ENCODE measurements at places on chromosomes 4 and X.
A peak's percentile ranks its signal among the peaks of the same experiment; 100 is the strongest.

GRCh38 chr4:11402192-11402591 lies 26.5 kb downstream of the HS3ST1 start:
- DNase-seq = no peak

- DNase-seq = no peak
Observed at GRCh38 chr4:31968842-31969241, 1248.7 kb downstream of the PCDH7 start.

GRCh38 chr4:176034499-176034898 lies 31.1 kb upstream of the WDR17 start:
- DNase-seq = no peak

GRCh38 chr4:41121906-41122305 lies 92.4 kb downstream of the APBB2 start:
- no peak for DNase-seq

- DNase-seq = no peak
Observed at GRCh38 chr4:56115898-56116297, 167.2 kb downstream of the CEP135 start.

- DNase-seq = no peak
Observed at GRCh38 chr4:147163311-147163710, 217.6 kb upstream of the TTC29 start.

- no peak for DNase-seq
Observed at GRCh38 chrX:51484616-51485015, 11.8 kb downstream of the NUDT11 start.

GRCh38 chrX:1554469-1555210 lies 17.7 kb upstream of the P2RY8 start:
- peak; percentile 14 for DNase-seq

DNA sequence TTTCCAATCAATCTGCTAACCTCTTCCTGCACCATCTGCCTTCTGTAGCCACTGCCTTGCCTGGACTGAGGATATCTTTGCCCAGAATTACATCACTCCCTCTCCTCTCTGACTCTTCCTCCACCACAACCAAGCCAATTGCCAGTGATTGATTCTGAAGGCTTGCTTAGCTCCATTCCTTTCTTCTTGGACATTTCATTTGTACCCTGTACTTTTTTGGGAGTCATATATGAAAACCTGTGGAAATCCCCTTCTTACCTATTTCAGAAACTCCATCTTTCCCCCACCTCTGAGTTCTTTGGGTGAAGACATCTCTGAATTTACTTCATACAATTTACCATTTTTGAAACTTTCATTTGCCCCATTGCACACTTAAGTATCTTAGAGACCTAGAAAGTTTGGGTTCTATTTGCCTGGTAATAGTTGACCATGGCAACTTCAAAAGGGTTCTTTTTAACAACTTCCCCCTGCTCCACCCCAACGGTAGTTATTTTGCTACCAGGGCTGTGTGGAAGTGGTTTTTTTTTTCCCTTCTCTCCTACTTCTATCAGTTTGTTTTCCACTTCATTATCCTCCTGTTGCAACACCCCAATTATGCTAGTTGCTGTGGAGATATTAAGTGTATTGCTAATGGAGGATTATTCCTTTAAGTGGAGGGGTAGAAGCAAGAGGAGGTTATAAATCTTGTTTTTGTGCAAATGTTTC lies 14.3 kb downstream of the SGMS2 start:
- DNase-seq = no peak

DNA sequence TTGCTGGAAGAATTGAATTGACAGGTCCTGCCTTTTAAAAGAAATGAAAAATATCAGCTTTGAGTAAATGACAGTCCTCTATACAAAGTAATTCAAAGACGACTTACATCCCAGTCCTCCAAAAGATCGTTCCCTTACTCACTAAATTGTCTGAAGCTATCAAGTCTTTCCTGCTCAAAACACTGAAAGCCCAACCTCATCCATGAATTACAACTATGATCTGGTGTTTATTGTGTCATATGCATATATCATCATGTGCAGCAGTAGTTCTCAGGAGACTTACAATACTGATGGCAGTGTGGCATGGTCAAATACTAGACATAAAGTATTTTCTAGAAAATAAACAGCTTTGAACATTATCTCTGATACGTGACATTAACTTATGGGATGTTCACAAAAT lies 97.8 kb downstream of the PDGFC start:
- no peak for DNase-seq

GRCh38 chr4:162170509-162170908 lies 6.7 kb upstream of the FSTL5 start:
- DNase-seq = no peak

DNA sequence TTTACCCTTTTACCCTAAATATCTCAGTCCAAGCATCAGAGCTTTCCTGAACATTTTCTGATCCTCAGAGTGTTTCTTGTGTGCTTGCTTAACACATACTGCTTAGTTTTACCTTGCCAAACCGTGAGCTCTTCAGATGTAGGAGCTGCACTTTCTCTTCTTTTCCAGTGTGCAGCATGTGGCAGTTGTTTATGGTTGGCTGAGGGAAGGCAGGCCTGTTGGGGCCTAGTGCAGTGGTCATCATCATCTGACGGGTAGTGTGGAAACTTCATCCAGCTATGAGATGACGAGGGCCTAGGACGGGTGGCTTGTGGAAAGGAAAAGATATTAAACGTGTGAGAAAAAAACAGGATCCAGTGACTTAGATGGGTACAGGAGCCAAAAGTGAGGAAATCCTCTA lies 21.5 kb downstream of the VBP1 start:
- DNase-seq = no peak

DNA sequence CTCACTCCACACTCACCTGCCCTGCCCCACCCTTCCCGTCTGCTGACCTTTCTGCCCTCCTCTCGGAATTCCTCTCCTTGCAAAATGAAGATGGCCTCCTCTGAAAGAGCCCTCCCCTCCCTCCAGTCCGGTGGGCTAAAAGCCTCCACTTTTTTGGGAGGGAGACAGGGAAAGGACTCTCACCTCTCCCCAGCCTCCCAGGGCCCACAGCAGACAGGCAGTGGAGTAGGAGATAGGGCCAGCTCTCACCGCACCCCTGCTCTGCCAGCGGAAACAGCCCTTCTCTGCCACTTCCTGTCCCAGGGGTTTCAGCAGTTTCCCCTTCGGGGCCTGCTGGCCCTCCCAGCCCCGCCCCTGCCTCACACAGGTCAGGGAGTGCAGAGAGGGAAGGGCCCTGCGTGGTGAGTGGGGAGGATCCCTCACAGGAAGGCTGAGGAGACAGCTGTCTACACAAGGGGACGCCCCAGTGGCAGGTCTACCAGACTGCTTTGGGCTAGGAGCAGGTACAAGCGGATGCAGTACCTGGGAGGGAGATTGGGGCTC lies 18.2 kb downstream of the ELF4 start:
- DNase-seq = peak; percentile 81

- no peak for DNase-seq
Observed at GRCh38 chr4:114137984-114138383, 158.5 kb upstream of the ARSJ start.

DNA sequence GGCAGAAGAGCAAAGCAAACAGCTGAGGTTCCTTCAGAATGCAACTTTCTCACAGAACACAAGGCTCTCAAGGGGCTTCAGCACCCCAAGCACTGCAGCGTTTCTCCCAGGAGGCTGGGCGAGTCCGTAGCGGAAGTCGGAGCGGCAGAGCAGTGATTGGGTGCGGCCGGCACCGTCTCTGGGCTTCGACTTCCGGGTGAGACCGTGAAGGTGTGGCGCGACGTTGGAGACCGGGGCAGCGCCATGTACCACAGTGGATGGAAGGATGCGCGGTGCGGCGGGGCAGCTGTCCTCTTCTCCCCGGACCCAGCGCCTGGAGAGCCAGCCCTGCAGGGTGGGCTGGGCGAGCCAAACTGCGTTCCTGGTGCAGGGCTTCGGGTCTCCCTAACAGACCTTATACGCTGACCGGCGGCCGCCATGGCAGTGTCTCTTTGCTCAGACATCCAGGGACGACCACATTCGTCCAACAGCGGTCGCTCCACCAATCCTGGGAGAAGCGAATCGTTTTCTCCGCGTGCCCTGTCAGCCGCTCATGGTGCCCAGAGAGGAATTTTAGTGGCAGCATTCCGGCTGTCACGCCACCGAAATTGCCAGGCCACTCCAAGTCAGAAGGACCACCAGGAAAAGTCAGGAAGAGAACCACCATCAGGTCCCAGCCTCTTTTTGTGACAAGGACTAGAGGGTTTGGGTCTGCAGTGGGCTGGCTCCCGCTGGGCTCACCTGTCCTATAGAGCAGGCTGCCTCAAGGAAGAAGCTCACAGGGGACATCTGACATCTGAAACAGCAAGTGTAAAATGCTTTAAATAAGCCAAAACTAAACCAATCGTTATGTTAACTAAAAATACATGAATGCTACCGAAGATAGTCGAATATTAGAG lies 20.5 kb downstream of the TRIM61 start:
- peak; percentile 84 for DNase-seq

- DNase-seq = no peak
Observed at GRCh38 chrX:154121961-154122360, 22.1 kb upstream of the OPN1LW start.

DNA sequence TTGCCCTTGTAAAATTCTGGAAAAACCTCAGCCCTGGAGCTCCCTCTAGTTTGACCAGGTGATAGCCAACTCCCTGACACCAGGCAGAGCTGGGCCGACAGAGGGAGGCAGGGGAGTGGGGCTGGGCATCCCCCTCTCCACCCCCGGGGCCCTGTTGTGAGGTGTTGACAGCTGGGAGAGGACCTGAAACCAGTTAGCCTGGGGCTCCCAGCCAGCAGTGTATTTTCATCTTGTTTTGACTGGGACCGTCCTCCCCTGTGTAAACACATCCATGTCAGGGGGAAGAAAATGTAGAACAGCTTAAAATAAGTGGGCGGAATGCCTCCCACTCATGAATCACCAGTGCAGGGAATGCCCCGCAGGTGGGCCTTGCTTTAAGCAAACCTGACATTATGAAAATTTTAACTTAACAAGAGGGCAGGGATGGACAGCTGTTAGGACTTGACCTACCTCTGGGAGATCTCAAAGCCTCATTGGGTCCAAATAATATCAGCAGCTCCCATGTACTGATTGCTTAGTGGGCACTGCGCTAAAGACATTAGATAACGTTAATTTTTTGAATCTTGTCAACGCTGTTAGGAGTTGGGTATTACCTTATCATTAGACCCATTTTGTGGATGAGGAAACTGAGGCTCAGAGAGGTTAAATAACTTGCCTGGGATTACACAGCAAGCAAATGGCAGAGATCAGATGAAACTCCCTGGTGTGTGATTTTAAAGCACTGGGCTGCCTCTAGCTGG lies 45.9 kb downstream of the TSC22D3 start:
- peak; percentile 20 for DNase-seq

DNA sequence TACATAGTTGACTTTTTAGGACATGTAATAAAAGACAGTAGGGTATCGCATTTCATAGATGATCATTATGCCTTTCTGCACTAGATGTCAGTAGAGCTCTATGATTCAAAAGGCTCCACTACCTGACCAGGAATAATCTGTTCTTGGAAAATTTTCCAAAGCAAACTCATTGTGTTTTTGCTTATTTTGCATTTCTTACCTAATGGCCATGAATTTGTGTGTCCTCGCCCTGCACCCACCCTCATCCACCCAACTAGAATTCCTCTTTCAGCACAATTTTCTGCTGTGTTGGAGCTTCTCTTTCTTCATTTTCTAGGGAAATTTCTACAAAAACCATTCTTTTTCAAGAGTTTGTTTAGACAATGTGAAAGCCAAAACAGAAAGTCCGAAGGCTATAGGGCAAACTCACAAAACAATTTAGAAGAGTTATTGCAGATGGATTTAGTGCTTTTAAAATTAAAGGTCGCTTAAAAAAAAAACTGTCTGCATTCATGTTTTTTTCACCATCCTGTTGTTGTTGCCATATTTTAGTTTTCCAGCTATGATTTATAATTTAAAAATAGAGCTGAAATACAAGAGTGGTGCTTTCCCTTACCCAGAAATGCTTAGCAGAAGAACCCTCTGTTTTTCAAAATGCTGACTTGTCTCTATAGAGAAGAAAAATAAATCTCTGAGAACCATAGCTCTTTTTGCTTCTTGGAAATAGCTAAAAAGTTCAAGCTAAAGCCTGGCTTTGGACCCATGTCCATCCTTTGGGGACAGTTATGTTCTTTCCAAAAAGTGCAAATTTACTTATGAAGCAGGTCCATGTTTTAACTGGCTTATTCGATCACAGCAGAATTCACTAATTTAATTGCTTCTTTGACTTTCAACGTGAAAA lies 183.7 kb downstream of the SPATA18 start:
- DNase-seq = no peak

- peak; percentile 66 for DNase-seq
Observed at GRCh38 chr4:108107729-108108382, 60.9 kb downstream of the LEF1 start.

- DNase-seq = no peak
Observed at GRCh38 chr4:71181332-71181731, 157.5 kb upstream of the SLC4A4 start.

- DNase-seq = peak; percentile 71
Observed at GRCh38 chrX:100636321-100636991, at the start of gene TSPAN6. TSS of gene TSPAN6 (minus strand) at chrX:100636806. CDS start at chrX:100636694, 112 bp downstream.

GRCh38 chrX:7110821-7111276 lies 36.7 kb upstream of the STS start:
- DNase-seq = no peak

DNA sequence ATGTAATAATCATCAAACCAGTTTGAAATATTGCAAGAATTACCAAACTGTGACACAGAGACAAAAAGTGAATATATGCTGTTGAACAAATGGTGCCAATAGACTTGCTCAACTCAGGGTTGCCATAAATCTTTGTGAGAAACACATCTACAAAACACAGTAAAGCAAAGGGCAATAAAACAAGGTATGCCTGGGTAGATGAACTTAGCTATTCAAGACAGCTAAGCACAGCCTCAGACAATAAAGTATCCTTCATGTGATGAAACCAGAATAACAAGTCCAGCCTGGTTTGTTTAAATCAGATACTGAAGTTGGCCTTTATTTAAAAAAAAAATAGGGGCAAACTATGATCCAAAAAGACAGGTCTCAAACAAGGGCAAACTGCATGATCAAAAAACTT lies 19.2 kb downstream of the LAMTOR3 start:
- DNase-seq = no peak

DNA sequence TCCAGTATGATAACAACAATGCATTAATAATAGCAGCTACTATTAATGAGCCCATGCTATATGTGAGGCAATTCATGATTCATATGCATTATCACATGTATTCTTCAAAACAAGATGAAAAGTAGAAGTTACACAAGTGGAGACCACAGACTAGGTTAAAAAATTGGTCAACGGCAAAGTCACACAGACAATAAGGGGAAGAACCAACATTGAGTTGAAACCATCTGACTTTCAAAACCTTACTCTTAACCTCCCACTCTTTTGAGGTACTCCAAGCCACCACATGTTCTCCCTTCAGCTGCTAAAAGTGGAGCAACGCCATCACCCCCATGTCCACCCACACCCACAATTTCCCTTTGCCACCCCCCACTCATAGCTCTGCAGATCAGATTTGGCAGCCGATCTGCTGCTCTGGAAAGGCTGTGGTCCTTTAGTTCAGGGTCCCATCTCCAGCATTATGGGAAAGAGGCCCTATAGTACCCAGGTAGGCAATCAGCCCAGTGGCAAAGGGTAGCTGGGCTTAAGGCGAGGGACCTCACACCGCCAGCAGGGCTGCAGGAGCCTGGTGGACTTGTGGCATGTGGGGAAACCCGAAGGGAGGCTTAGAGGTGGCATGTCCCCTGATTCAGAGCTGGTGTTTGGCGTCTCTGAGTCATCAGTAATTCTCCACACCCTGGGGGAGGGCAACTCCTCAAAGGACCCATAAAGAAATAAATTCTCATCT lies 33.5 kb upstream of the CYBB start:
- DNase-seq = peak; percentile 44

GRCh38 chr4:111610681-111611080 lies 534.6 kb upstream of the FAM241A start:
- no peak for DNase-seq

- DNase-seq = no peak
Observed at GRCh38 chrX:21606002-21606401, 52.1 kb downstream of the KLHL34 start.
